Breast epithelium (tissue), 4 donors: ENCODE measurements at places on chromosomes 12 and 14. TPM values are rescaled to one million over a fixed set of nuclear protein-coding genes. Genes with fewer than 3 reads are reported as not detected.

- H3K36me3 ChIP-seq = no peaks in the 10 kb centered on the region
- no peaks in the 10 kb centered on the region for H3K27me3 ChIP-seq
- no peak for DNase-seq
- no peaks in the 10 kb centered on the region for H3K4me1 ChIP-seq
- H3K4me3 ChIP-seq = no peak overlapping the region
Observed at GRCh38 chr12:113504917-113505316, 33.2 kb upstream of the LHX5 start.

GRCh38 chr14:90239139-90239538 lies 17.2 kb upstream of the PSMC1 start:
- H3K4me1 ChIP-seq = no peaks in the 10 kb centered on the region
- no peaks in the 10 kb centered on the region for H3K27me3 ChIP-seq
- no peak overlapping the region for H3K27ac ChIP-seq
- H3K4me3 ChIP-seq = no peak overlapping the region
- no peaks in the 10 kb centered on the region for H3K36me3 ChIP-seq
- DNase-seq = no peak

The CLEC4C gene
- total RNA-seq = not detected

The KLHL33 gene
- total RNA-seq = 0.33 TPM

DNA sequence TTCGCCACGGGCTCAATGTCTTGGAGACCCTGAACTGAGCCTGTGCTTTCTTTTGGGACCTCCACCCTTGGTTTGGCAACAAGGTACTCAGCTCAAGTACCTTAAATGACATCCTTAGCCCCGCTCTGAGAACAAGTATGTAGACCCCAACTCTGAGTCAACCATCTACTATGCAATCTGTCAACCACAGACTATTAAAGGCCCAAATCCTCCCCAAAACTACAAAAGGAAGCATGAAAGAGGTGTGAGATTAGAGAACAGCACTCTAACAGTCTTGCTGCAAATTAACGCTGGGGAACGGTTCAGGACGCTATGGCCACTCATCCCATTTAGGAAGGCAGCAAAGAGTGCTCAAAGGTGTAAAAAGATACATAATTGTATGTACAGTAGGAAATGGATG lies 52.1 kb downstream of the CCDC88C start:
- no peaks in the 10 kb centered on the region for H3K27me3 ChIP-seq
- H3K36me3 ChIP-seq = no peaks in the 10 kb centered on the region

The FLVCR2 gene
- 15.4 TPM for total RNA-seq
